ENCODE measurements at places on chromosomes 4 and X.
A peak's percentile ranks its signal among the peaks of the same experiment; 100 is the strongest.

- DNase-seq: peak; percentile 52
Measured at GRCh38 chr4:21512353-21512752, 436.2 kb downstream of the KCNIP4 start.

- no peak for DNase-seq
Measured at GRCh38 chrX:153645921-153646488, 998 bp upstream of the DUSP9 start.

GRCh38 chr4:39466747-39467146, 7.9 kb downstream of the LIAS start:
- no peak for DNase-seq

GRCh38 chr4:76023389-76023788, at the start of gene CXCL10:
CXCL10 (minus strand) TSS chr4:76023497; CDS start chr4:76023431, 66 bp downstream.
- no peak for DNase-seq

DNA sequence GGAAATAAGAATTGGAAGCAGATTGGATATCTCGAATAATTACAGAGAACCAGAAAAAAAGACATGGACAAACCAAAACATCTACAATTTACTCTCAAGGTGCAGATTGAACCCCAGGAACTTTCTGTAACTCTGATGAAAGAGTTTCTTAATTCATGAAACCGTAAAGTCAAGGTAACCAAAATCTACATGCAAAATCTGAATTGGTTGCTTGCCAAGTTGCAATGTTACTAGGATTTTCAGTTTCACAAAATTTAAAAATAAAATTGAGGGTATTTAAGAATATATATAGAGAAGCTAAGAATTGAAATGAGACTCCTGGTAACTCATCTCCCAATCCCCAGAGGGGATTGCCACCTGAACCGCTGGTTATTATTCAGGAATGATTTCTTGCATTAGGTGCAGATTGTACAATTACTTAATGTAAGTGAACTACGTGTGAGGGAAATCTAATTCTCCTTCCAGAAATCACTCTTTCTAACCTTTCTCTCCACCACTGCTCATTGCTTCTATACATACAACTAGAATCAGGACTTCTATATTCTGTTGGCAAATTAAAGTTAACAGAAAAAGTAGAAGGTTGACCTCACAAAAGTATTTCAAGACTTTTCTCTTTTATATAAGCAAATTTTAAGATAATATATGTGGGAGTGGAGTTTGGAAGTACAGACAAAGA, 221.5 kb upstream of the NDST4 start:
- DNase-seq: no peak

DNA sequence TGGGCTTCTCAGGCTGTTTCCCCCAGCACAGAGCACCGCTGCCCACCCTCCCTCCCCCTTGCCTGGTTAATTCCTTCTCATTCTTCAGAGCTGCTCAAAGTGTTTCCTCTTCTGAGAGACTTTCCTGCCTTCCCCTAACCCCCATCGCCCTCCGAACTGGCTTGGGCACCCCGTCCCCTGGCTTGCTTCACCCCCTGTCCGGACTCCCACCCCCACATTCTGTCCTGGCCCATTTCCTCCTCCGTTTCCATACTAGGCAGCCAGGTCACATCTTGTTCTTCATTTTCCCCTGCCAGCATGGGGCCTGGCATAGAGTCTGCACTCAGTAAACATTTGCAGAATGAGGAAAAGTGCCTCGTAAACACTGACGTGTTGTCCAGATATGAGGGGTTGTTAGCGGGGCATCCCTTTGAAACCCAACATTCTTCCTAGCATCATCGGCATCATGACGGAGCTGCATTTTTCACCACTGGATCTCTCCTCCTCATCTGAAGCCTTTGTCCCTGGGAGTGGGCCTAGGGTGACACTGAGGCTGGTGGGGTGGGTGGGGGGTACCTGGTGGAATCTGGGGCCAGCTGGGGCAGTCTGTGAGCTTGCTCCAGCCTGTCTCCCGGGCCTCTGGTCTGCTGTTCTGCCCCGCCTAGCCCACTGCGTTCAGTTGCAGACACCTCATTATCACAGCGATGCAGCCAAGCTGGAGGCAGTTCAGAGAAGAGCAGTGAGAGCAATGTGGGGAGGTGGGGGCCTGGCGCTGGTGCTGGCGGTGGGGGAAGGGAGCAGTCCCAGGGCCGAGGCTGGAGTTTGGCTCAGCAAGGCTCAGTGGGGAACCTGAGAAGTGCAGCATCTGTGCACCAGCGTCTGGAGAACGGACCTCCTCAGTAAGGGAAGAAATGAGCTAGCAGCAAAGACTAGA, 149.4 kb upstream of the PJA1 start:
- no peak for DNase-seq

DNA sequence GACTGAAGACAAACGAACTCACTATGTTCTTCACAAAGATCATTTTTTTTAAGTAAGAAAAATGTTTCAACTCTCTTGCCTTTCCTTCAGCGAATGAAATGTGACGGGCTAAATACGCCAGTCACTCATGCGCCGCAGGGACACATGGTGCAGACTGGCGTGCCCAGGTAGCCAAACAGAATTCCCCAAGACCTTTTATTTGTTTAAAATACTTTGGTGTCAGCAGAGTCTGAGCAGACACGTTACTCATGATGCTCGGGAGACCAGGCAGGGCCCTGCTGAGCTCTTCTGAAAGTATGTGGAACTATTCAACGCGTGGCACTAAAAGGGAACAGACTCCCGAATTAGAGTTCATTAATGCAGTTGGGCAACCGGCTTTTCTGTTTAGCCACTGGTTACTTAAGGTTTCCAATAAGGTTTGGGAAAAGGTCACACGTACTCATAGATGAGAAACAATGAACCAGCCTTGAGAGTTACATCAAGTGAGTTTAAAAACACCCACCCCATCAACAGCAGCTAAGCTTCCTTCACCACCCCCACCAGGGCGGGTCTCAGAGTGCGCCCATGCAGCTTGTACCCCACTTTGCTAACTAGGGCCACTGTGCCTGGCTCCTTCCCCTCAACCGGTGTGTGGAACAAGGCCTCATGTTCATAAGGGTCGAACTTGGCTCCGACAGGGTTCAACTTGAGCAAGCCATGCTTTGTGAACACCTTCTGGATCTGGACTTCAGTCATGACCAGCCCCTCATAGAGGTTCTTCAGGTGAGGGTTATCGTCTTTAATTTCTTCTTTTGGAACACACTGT, 7.3 kb downstream of the GRPEL1 start:
- DNase-seq: no peak

DNA sequence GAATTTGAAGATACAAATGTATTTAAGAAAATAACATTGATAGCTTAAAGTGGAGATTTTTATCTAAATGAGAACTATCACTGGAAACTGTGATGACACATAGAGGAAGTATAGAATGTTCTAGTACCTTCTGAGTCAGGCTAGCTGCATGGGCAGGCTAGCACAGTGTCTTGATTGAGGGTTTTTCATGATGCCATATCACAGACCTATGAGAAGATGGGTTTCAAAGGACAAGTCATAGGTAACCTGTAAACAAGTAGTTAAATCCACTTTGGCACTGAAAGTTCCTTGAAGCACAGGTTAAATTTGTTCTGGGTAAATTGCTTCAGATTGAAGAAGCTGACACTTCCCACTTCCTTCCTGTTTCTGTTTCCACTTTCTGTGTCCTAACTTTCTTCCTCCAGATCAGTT, 48.2 kb upstream of the CDKN2AIP start:
- peak; percentile 58 for DNase-seq

- no peak for DNase-seq
Measured at GRCh38 chr4:176034936-176035335, 30.7 kb upstream of the WDR17 start.

DNA sequence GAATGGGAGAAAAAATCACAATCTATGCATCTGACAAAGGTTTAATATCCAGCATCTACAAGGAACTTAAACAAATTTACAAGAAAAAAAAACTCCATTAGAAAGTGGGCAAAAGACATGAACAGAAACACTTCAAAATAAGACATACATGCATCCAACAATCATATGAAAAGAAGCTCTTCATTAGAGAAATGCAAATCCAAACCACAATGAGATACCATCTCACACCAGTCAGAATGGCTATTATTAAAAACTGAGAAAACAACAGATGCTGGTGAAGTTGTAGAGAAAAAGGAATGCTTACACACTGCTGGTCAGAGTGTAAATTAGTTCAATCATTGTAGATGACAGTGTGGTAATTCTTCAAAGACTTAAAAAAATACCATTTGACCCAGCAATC, 306.0 kb upstream of the TBX22 start:
- no peak for DNase-seq

DNA sequence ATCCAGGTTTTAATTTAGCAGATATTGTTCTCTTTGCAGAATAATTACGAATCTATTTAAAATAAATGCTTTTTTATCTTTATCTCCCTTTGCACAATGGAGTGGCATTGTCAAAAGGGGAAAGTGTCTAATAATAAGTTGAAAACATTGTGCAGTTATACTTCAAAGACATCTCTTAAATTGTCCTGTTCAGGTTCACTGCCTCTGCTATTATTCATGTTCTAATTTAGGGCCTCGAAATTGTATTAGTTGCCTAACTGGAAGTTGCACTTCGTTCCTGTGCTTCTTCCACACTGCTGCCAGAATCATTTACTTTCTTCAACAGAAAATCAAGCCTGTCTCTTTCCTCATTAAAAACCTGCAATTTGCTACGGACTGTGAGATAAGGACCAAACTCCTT, 150.5 kb upstream of the SPRY1 start:
- DNase-seq: no peak

GRCh38 chr4:40482985-40483647, 146.5 kb downstream of the RBM47 start:
- no peak for DNase-seq

DNA sequence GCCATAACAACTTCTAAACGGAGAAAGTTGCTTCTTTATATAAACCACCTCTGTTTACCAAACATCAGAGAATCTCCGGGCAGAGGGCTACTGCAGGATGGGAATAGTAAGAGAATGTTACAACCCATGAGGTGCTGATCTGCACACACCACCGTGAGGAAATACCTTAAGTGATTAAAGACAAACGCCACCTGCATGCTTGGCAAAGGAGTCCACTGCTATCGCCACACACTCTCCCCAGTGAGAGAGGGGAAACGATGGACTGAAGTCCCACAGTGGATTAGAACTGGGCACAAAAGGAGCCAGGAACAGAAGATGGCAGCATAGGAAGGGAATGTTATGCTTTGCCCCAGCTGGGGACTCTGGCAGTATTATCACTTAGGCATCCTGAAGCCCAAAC, 15.6 kb downstream of the MAML3 start:
- no peak for DNase-seq

Measured in hematopoietic multipotent progenitor cell treated with erythropoietin and hydrocortisone succinate and interleukin-3 and kit ligand, for 6 days (in vitro differentiated cells).